OCI-M1 (cell line): ENCODE measurements at places on chromosomes 11 and 22.

DNA sequence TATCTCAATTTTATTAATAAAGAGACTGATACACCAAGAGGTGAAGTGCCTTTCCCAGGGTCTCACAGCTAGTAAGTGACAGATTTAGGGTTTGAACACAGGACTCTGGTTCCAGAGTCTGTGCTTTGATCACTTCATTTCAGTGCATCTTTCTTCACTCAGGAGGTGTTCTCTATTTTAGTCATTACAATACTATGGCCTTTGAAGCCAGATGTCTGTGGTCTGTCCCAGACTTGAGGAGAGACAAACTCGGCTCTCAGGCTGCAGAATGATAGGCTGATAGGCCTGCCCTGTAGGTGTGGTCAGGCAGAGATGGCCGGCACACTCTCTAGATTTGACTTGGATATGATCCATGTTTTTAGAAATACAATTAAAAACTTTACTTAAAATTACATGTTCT lies 478.5 kb upstream of the CCDC90B start:
- DNase-seq = no peak

- no peak for DNase-seq
Observed at GRCh38 chr22:20948450-20948849, 18.6 kb upstream of the AIFM3 start.

GRCh38 chr11:110198031-110198729 lies 98.2 kb downstream of the RDX start:
- DNase-seq = no peak

DNA sequence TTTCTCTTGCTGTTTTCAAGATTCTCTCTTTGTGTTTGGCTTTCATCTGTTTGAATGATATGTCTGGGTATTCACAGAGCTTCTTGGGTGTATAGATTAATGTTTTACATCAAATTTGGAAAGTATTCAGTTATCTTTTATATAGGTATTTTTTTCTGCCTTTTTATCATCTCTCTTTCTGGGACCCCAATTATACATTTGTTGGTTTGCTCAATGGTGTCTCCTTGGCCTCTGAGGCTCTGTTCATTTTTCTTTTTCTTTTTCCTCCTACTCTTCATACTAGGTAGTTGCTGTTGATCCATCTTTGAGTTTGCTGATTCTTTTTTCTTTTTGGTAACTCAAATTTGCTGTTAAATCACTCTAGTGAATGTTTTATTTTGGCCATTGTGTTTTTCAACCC lies 14.3 kb downstream of the PLAAT5 start:
- no peak for DNase-seq

DNA sequence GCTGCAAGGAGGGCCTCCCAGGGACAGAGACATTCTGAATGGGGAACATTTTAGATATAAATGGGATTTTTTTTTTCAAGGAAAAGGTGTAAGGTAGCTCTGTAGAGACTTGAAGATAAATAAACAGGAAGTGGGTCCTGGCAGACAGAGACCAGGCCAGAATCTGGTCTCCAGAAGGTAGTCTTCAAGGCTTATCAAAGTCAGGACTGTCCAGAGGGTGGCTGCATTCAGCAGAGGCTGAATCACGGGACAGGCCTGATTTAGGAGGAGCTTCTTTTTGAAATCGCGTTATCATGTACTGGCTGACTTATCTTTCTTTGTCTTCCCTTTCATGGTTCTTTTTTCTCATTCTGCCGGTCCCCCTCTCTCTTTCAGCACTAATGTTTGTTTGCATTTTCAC lies 542.9 kb downstream of the NTM start:
- DNase-seq = no peak
